ENCODE measurements at places on chromosomes 5 and 9.

- DNase-seq = no peak
Measured at GRCh38 chr9:92954886-92955285, 7.6 kb downstream of the FGD3 start.

GRCh38 chr5:82586661-82587310 is 308.6 kb upstream of the RPS23 start:
- no peak for DNase-seq

DNA sequence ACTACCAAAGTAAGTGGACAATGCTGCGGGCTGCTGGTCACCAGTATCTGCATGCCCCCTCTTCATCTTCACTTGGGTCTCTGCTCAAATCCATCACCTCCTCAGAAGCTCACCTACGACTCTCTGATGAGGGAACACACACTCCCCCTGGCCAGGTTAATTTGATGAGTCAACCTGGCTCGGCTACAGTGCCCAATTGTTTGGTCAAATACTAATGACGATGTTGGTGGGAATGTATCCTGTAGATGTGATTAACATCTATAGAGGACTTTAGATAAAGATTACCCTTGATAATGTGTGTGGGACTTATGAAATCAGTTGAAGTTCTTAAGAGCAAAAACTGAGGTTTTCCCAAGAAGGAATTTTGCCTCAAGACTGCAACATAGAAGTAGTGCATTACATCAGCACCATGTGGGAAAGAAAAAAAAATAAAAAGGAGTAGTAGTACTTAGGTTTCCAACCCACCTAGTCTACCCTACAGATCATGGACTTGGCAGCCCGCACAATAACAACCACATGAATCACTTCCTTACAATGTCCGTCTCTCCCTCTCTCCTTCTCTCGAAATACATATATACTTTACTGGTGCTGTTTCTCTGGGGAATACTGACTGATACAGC is 467.3 kb downstream of the DNAH5 start:
- no peak for DNase-seq

DNA sequence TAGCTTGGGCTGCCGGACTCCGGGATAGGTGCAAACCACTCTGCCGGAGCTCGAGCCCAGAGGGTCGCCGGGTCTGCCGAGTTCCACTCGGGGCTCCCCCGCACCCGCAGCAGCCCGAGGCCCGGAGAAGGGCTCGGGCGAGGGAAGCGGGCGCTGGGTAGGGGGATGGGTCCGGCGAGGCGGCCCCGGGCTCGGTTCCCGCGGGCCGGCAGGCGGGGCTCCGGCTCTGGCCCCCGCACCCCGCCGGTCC is 507 bp downstream of the RICTOR start:
- DNase-seq = no peak

DNA sequence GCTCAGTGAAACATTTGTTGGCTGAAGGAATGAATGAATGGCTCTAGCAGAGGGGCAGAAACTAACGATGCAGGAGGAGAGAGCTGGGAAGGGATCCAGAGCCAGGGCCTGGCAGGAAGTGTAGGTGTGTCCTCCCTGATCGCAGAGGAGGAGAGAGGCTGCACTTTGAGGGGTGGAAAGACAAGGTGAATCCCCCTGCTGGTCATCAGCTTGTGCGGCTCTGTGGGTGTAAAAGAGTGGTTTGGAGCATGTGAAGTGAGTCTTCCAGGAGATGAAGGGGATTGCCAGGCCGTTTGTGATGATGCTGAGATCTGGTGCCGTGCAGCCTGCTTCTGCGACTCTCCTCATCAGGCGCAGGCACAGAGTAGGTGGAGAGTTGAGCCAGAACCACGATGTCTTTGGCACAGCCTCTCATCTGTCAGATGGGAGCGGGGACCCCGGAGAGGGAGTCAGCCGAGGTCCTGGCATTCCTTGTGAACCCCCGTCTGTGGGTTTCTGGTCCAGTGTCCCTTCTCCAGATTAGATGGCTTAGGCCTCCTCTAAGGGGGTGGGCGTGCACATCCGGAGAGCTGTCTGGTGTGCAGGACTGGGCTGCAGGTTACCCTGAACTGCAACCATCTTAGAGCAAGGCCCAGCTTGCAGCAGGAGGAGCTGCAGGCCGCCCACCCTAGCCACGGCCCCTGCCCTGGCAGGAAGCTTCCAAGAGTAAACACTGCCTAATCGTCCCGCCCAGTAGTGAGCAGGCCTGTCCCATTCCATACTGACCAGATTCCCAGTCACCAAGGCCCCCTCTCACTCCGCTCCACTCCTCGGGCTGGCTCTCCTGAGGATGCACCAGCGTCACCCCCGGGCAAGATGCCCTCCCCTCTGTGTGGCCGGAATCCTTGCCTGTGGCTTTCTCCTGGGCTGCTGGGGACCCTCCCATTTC is at the start of gene ADAMTS13:
TSS of gene ADAMTS13 (plus strand) at position 753 of the 928 bp plus-strand sequence. CDS start at position 830, 77 bp downstream.
- no peak for DNase-seq

DNA sequence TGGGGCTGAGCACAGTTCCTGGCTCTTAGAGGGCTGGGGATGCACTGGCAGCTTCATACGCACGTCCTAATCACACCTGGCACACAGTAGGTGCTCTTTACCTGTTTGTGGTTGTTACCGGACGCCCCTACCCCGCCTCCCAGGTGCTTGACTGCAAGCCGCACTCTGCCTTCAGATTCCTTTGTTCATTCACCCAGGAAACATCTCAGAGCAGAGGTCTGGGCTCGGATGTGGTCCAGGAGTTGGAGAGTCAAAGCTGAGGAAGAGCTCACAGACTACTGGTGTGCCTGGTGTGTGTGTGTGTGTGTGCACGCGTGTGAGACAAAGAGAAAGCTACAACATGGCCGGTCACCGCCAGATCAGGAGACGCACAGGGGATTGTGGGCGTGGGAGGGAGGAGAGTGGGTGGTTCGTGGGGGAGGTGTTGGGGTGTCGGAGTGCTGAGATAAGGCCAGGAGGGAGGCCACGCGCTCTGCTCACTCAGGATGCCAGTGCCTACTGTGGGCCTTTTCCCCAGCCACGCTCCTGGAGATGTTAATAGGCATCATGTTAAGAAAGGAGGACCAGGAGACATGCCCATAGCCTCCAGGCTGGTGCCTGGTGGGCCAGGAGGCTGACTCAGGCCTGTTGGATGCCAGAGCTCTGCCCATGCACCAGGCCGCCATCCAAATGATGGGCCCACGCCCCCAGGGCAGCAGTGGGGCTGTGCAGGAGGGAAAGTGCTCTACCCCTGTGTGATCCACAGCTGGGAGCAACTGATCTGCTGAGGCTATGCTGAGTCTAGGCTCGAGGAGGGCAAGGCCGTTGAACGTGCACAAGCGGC is 39.9 kb downstream of the CRB2 start:
- no peak for DNase-seq

DNA sequence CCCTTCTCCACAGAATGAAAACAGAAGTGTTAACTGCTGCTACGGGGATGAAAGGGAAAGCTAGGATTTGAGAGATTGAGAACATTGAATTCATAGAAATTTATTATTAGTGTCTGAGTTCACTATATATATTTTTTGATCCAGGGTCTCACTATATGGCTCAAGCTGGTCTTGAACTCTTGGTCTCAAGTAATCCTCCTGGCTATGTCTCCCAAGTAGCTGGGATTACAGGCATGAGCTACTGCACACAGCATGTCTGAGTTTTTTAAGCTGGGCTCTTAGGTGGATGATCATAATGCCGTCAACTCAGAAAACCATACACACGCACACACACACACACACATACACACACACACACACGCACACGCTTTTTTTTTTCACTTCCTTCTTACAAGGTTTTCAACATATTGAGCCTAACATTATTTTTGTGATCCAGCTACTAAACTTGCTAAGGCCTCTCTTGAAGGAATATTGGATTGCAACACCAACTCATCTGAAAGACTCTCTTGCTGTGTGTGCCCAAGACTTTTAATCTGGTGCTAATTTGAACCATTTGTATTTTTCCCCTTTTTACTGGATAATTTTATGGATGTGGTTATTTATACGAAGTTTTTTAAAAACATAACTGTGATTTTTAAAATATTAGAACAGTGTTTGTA is 1045.4 kb downstream of the DTWD2 start:
- DNase-seq = no peak

DNA sequence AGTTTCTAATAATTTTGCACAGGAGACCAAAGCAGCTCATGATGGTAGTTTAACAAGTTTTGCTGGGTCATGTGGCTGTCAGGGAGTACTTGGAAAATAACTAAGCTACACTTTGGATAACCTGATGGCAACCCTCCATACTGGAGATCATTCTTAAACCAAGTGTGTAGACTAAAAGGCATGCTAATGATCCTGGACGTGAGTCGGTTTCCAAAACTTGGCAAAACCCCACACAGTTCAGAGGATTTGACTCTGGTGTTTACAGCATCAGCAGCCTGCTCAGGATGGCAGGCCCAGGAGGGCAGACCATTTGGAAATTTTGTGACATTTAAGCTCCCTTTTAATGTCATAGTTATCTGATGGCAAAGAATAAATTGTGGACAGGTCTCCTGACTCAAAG is 196.5 kb upstream of the EFNA5 start:
- DNase-seq = no peak

- DNase-seq = peak; percentile 80
Measured at GRCh38 chr5:188488-189481, 2.5 kb upstream of the LRRC14B start.

DNA sequence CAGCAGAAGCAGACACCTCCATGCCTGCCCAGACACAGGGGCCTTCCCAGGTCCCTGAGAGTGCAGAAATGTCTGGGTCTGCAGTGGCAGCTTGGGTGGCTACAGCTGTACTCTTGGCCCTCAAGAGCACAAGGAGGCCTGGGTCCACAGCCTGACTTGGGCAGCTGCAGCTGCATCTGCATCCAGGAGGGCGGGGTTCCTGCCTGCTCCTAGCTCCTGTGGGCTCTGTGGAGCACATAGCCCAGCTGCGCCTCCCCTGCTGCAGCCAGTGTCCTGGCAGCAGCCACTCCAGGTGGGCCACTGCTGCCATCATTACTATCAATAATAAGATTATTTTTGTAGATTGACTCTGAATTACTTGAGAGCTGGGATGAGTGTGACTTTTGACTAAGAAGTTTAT is 162.0 kb upstream of the PTCH1 start:
- no peak for DNase-seq

DNA sequence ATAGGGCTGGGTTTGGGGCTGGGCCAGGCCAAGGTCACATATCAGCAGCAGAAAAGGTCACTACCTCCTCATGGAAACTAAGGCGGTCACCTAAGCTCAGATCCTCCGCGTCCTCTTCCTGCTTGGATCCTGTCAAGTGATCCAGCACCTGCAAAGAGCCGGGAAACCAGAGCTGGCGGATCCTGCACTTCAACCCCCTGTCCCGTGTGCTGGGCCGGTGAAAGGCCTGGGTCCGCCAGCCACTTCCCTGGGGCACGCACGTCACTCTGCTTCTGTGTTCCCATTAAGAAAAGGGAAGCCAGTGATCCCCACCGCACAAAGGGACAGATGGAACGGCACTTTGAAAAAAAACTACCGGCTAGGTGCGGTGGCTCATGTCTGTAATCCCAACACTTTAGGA is 61.3 kb upstream of the STXBP1 start:
- DNase-seq = no peak

- no peak for DNase-seq
Measured at GRCh38 chr5:116438979-116439554, 135.6 kb downstream of the SEMA6A start.

- no peak for DNase-seq
Measured at GRCh38 chr5:67509402-67510186, 313.0 kb upstream of the CD180 start.

GRCh38 chr9:94974154-94974879 is 247.8 kb downstream of the AOPEP start:
- no peak for DNase-seq

DNA sequence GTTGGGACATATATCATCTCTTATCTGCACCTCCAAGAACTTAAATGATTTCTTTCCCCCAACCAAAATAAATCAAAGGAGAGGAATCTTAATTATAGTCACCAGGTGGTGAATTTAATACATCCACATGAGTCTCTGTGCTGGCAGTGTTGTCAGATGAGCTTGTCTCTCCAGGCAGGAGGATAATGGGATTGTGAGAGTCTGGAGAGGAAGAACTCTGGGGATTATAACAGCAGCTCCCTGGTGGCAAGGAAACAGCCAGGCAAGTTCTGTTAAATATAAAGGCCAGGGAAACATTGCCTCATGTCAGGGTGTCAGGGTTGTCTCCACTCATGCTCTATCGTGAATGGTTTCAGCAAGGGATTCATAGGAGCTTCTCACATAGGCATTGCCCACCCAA is 80.8 kb downstream of the TLR4 start:
- DNase-seq = no peak

DNA sequence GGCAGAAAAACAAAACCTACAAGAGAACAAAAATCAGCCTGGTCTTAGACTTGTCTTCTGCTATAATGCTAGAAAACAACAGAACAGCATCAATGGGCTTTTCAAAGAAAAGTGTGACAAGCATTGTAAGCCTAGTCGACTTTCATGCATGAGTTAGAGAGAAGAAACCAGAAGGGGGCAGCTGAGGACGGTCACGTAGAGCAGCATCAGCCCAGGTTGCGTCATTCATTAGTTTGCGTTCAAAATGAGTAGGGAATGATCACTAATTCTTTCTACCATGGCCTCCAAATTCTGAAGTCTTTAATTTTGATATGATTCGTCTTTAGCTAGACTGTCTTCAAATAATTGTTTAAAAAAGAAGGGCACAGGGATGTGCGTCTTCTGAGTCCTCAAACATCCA is 4.7 kb upstream of the ISCA1 start:
- no peak for DNase-seq

DNA sequence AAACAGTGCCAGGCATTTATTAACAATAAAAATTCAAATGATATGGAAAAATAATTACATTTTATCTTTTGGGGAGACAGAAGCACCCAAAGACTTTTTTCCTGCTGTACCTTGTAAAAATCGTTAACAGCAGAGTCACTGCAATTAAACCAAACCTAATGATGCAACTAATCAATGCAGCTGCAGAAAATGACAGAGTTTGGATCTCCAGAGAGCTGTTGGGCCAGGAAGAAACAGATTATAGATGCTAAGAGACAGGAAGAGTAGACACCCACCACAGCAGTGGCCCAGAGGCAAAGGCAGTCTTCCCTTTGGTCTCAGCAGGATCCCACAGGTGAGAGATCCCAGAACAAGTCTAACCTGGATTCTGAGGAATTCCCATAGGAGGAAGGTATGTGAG is 53.0 kb downstream of the SPOCK1 start:
- DNase-seq = no peak

- no peak for DNase-seq
Measured at GRCh38 chr9:94951324-94952135, 225.0 kb downstream of the AOPEP start.

GRCh38 chr5:88826646-88827585 is 56.1 kb downstream of the MEF2C start:
- DNase-seq = no peak

- no peak for DNase-seq
Measured at GRCh38 chr9:7879551-7880245, 80.1 kb upstream of the DMAC1 start.

GRCh38 chr5:121762426-121762825 is 89.3 kb upstream of the FTMT start:
- DNase-seq = no peak

Data from omental fat pad (tissue), 4 donors.